ENCODE measurements at places on chromosomes 7 and 10. TPM values are rescaled to one million over a fixed set of nuclear protein-coding genes. Genes with fewer than 3 reads are reported as not detected.

GRCh38 chr10:129024046-129024445 is 443.0 kb upstream of the MGMT start:
- DNase-seq: no peak

DNA sequence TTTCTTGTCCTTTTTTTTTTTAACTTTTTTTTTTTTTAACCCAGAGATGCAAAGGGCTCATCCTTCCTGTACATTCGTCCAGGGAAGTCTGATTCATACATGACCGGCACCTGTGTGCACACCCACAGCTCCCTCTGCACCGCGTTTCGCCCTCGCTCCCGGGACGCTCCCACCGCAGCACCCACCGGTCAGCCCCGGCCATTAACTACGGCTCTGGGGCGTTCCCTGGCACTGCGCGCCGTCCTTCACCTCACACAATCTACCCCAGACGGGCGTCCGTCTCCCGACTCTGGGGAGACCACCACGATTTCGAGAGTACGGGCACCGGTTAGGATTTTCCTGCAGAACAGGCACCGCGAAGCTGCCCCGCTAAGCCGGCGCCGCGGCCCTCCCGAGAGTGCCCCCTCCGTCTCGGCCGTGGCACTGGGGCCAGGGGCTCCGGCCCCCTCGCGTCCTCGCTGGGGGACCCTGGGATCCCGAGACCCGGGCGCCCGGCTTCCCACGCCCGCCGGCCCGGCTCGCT is 452 bp downstream of the ATE1 start:
- peak; percentile 43 for DNase-seq

GRCh38 chr7:116446212-116446855 is 53.2 kb upstream of the CAV2 start:
- no peak for DNase-seq

DNA sequence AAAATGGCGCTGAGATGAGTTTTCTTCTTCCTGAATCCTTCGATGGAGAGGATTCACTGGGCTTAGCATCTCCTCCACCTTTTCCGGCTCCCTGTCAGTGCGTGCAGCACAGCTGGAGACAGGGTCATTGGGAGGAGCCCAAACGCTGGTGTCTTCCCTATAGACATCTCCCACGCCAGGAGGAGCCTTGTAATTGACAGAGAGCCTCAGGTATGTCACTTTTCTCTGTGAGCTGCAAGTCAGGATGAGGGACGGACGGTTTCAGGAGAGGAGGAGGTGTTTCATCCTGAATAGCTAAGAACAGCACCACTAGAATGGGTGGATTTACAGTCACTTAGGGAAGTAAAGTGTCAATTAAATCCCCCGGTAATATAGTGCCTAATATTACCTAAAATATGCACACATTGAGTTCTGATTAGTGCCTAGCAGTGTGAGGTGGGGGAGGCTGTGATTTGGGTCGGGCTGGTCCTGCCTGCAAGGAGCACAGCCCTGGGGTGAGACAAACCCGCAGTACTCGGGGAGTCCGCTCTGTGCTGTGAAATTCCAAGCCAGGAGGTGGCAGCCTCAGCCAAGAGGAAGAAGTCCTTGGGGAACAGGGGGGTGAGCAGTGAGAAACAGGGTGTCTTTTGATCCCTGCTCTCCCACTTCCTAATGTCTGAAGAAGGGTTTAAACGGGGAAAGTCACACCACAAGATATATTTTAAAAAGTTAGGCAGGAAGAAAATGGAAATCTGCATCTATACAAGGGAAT is 28.2 kb downstream of the IL15RA start:
- DNase-seq: peak; percentile 47

DNA sequence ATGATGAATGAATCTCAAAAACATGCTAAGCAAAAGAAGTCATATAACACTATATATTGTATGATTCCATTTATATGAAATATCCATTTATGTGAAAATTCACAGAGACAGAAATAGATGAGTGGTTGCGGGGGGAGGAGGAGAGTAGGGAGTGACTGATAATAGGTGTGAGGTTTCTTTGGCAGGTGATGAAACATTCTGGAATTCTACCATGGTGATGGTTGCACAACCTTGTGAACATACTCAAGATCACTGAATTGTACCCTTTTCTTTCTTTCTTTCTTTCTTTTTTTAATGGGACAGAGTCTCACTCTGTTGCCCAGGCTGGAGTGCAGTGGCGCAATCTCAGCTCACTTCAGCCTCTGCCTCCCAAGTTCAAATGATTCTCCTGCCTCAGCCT is 10.7 kb downstream of the SVOPL start:
- DNase-seq: no peak

DNA sequence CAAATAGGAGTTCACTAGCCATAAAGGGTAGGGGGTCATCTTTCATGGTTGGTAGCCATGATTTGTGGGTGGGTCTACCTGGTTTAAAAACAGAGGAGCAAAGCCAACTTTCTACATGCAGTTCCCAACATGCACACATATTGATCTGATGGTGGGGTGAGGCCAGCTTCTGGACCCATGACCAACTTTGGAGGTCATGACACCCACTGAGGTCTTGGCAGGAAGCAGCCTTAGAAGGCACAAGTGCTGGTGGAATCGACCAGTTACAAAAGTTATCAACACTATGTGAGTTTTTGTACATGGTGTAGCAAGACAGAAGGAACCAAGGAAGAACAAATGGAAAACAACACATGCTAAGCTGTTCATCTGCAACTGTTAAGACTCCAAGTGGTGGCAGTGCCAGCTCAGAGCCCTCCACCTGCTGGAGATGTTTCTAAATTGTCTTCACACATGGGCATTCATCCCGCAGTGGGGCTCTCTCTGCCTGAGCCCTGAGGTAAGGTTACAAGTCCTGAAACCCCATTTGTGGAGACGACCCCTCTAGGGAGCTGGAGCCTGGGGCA is 101.1 kb upstream of the TCF7L2 start:
- no peak for DNase-seq

DNA sequence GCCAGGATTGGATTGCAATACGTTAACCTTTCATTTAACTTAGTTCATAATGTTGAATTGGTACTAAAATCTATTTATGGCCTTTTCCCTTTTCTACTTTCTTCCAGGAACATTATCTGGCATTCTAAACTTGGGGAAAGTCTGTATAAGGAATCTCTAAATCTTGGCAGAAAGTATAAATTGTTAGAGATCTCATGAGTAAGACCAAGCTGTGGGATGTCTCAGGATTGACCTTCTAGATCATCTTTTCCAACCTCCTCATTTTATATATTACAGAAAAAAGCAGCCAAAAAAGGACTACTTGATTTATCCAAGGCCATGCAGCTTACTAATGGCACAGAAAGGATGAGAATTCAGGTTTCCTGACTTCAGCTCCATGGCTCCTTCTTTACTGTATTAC is 598.3 kb downstream of the INHBA start:
- no peak for DNase-seq

GRCh38 chr7:54615-55014 is 137.8 kb upstream of the FAM20C start:
- DNase-seq: no peak

DNA sequence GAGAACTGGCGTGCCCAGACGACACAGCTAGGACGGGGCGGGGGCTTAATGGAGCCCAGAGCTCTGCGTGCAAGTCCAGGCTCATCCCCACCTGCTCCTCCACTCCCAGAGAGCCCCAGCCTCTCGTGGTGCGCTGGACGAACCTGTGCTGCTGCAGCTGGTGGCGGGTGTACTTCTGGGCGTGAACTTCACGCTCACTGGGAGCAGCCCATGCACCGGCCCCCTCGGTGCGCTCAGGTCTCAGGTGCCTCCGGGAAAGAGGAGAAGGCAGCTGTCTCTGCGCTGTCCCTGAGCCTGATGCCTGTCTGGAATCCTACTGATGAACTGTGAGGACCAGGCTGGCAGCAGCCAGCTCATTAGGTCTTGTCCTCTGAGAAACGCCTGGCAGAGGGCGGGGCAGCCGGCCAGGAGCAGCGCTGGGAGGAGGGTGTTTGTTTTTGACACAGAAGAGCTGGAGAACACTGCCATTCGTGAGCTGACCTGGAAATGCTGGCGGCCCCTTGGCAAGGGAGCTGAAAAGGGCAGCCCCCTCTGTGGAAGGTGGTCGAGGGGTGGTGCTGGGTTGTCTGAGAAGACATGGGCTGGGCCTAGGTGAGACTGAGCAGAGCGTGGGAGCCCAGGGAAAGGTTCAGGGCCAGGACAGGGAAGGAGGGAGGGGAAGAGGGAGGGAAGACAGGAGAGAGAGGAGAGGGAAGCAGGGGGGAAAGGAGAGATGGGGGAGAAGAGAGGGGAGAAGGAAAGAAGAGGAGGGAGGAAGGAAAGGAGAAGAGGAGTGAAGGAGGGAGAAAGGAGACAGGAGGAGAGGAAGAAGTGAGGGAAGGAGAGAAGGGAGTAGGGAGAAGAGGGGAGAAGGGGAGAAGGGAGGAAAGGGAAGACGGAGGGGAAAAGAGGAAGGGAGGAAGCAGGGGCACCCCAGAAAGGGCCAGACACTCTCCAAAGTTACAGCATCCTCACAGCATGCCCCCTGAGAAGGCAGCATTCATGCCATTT is 53.5 kb upstream of the TNS3 start:
- DNase-seq: no peak

DNA sequence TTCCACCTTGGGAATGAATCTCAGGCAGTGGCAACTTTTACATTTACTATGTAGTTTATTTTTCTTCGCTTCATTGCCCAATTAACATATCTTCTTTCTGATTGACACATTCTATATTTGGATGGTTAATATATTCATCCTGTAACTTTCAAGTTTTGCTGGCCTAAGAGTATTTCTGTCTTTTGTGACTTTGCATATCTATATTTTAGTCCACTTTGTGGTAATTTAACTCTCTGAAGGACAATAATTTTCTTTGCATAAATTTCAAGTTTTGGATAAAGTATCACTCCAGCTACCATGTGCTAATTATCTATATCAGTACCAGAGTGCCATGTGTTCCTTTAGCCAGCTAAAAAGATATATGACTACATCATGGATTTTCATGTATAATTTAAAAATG is 151.5 kb upstream of the KAT6B start:
- DNase-seq: no peak

DNA sequence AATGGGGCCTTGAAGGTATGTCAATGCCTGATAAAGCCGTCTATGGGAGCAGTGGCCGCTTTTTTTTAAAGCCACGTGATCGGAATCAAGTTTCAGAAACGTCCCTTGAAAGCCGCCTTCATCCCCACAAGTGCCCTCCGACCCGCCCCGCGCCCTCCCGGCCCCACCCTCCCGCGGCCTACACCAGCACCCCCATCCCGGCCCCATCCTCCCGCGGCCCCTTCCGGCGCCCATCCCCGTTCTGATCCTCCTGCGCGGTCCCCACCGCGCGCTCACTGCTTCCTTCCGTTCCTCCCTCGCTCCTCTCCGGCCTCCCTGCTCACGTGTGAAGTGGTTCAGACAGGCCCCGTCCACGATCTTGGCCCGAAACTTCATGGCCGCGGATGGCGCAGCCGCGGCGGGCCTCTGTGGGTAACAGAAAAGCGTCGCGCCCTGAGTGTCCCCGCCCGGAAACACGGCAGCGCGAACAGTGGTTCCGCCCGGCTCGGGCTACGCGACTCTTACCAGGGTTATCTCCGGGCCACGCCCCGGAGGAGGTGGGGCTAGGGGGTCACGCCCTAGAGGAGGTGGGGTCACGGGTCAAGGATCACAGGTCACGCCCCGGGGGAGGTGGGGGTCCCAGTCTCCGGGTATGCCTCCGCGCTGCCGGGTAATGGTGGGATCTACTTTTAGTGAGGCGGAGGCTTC is at the start of gene HUS1:
Gene HUS1, minus strand, starts transcription at position 471 of the 687 bp plus-strand sequence. Its CDS starts 96 bp downstream, at position 375.
- DNase-seq: peak; percentile 87

The AOAH gene
- 3.6 TPM for total RNA-seq

The ADK gene
- 39.8 TPM for total RNA-seq

The MUC3A gene
- total RNA-seq: 0.47 TPM

The ZNF804B gene
- total RNA-seq: 4.2 TPM

The CYP2C19 gene
- 0.16 TPM for total RNA-seq
